ENCODE measurements at places on chromosomes 5 and 9. TPM values are rescaled to one million over a fixed set of nuclear protein-coding genes. Genes with fewer than 3 reads are reported as not detected.

- H3K4me3 ChIP-seq = no peak overlapping the region
- no peak for DNase-seq
- H3K36me3 ChIP-seq = no peaks in the 10 kb centered on the region
- H3K27me3 ChIP-seq = no peaks in the 10 kb centered on the region
Observed at GRCh38 chr9:79661886-79662536, 90.2 kb downstream of the TLE4 start.

The PROB1 gene
- total RNA-seq = 7.2 TPM

The MCTP1 gene
- 0.51 TPM for total RNA-seq

The ADAMTS12 gene
- not detected for total RNA-seq

GRCh38 chr9:114355821-114356220 lies 26.2 kb downstream of the ORM2 start:
- H3K27ac ChIP-seq = no peak overlapping the region
- H3K4me3 ChIP-seq = no peak overlapping the region
- H3K27me3 ChIP-seq = no peaks in the 10 kb centered on the region
- no peak for DNase-seq

The DNAI1 gene
- not detected for total RNA-seq

The KCTD16 gene
- 0.02 TPM for total RNA-seq

DNA sequence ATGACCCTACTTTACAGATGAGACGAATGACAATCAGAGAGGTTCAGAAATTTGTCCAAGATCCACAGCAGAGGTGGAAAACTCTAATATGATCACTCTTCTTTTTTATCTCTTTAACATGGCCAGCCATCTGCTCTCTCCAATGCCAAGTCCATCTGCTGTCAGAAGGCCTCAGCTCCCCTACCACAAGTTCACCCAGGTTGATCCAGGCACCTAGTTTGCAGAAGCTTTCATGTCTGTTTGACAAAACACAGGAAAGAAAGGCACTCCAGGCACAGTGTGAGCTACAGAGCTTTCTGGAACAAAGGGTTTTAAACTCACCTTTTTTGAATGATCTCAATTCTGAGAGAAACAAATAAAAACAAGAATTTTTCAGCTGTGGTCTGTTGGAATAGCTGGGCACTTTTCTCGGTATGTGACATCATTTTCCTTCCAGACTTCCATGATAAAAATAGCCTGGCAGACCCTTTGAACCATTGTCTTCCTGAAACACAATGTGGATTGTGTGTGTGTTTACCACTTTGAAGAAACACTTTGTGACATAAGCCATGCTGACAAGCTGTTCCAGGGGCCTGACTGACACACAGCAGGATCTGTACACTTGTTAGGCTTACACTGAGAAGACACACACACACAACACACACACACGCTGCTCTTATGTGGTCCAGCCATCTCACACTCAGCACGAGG lies 214.3 kb downstream of the AGTPBP1 start:
- H3K4me1 ChIP-seq = no peaks in the 10 kb centered on the region
- DNase-seq = no peak
- no peak overlapping the region for H3K27ac ChIP-seq

- no peak for DNase-seq
- H3K27me3 ChIP-seq = no peaks in the 10 kb centered on the region
- no peaks in the 10 kb centered on the region for H3K4me1 ChIP-seq
- H3K4me3 ChIP-seq = no peak within 1 kb of the TSS
- H3K27ac ChIP-seq = no peak within 1 kb of the TSS
Observed at GRCh38 chr5:138138949-138139780, at the start of gene NME5. NME5 (minus strand) TSS chr5:138139428; CDS start chr5:138138780, 648 bp downstream.

DNA sequence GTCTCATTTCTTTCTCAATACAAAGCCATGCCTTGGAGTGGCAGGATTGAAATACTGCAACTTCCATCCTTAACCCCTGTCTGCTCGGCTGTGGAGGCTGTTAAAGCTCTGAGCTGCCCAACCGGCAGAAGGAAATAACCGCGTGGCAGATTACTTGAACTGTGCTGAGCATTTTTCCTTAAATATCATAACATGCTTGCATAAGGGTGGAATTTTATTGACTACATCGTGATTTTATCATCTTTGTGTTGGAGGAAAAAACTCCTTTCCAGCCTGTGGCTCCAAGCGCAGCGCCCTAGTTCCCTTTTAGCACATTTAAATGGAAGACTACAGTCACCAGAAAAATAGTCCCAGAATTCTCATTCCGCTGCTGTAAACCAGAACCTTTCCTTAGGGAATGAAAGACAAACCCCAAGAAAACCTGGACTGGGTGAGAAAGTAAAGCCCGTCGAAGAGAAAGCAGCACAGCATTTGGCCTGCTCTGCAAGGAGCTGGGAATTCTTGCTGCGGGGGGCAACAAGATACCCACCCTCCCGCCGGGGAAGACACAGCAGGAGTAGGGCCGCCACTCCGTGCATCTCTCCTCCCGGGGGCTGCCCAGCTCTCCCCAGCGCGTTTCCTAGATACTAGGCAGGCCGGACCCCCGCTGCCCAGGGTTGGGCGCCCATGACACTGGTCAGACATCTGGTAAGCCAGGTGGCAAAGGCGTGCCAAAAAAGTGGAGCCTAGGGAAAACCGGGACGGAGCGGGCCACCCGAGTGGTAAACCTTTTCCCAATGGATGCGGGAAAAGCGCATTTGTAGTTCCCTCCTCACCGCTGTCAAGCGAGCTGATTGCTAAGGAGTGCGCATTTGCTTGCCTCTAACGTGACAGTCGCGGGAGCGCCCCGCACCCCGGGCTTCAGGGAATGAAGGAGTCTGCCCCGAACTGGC lies 1.3 kb downstream of the SHC3 start:
- no peak for DNase-seq
- peaks cover 19% of the 10 kb centered on the region for H3K27me3 ChIP-seq
- H3K4me3 ChIP-seq = no peak overlapping the region
- H3K4me1 ChIP-seq = peaks cover 12% of the 10 kb centered on the region
